ENCODE measurements at places on chromosomes 2 and 18.

DNA sequence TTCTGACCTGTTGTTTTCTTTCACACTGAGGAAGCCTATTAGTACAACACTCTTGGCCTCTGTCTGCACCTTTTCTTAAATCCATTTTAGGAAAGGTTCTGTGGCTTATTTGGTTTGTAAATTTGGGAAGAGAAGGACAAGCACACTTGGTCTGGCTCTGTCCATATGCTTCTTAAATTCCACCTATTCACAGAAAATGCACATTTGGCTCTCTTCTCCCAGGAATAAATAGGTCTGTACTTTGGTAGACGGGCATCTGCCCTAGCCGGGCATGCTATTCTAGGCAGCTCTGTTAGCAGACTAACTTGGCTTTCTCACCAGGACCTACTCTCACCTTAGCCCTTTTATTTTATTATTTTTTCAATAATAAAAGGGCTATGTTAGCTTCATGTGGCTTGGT is 1211.8 kb upstream of the SLC39A10 start:
- no peak for DNase-seq

GRCh38 chr2:114046373-114046772 is 156.5 kb downstream of the ACTR3 start:
- DNase-seq, result no peak

- DNase-seq, result no peak
Observed at GRCh38 chr2:11160731-11161455, 5.6 kb downstream of the SLC66A3 start.

DNA sequence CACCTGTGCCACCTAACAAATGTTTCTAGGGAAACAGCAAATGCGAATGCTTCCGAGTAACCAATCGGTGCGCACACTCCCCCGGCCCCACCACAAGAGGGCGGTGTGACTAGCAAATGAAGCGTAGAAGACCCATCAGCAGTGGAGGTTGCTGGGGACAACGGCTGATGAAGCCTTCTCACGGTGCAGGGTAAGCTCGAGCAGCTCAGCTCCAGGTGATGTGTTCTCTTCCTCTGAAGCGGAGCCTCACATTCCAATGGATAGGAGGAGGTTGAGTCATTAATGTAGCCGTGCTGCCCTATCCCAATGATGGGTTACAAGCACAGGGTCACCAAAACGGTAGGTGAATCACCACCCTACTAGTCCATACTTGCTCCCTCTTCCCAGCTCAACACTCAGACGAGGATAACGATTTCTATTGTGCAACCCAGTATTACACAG is 127.6 kb upstream of the TWIST2 start:
- no peak for DNase-seq
